ENCODE measurements at places on chromosomes 3 and 15.

DNA sequence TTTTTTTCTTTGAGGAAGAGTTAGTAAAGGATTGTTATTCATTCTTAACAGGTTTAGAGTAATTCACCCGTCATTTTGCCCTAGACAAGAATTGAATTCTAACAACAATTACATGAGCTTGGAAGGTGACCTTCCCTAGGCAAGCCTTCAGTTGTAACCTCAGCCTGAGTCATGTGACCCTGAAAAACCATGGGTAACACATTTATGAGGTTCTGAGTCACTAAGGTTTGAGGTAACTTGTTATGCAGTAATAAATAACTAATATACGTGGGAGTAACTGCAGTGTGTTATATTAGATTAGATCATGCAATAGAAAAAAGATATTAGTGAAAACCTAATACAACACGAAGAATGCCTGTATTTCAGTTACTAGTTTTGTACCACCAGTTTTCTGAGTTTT, 237.6 kb upstream of the NDN start:
- DNase-seq = no peak

DNA sequence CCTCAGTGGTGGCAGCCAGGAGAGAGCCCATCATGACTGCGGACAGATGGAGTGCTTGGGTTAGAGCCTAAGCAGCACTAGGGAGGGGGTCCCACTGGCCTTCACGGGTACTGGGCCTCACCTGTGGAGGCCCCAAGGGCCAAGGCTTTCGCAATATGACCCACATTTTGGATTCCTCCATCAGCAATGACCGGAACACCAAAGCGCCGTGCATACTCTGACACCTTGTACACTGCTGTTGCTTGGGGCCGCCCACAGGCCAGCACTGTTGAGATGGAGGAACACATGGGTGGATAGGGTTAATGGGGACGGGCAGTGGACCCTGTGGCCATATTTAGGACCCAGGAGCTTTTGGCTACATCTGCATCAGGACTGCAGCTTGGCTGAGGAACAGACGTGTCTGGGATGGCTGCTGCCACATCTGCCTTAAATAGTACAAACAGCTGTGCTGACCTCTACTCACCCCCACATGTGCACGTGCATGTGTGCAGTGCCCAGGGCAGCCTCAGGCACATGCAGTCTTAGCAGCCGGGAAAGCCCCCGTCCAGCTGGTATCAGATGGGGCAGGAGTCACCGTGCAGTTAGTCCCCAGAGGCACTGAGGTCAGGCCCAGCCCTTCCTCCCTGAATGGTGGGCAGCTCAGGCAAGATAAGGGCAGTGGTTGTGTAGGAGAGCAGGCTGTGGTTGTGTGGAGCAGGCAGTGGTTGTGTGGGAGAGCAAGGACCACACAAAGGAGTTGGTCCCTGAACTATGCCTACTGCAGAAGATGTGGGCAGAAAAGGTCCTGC, 3.3 kb downstream of the NDUFAF3 start:
- DNase-seq = no peak

GRCh38 chr3:14371573-14372474, 30.6 kb upstream of the SLC6A6 start:
- DNase-seq = no peak

DNA sequence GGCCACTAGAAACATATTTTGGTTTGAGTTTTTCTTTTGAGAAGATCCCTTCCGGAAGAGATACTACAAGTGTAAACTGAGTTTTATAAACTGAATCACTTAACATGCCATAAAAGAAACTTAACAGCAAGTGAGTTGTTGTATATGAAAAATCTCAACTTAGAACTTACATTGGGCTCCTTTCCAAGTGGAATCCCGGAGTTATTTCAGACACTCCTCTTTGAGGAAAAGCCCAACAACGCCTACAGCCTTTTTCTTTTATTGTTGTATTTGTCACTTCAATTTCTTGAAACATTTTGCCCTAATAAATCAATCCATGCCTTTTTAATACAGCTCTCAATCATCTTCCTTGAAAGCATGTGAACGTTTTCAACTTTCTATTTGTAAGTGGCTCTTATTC, 137.3 kb downstream of the FEZF2 start:
- DNase-seq = no peak

DNA sequence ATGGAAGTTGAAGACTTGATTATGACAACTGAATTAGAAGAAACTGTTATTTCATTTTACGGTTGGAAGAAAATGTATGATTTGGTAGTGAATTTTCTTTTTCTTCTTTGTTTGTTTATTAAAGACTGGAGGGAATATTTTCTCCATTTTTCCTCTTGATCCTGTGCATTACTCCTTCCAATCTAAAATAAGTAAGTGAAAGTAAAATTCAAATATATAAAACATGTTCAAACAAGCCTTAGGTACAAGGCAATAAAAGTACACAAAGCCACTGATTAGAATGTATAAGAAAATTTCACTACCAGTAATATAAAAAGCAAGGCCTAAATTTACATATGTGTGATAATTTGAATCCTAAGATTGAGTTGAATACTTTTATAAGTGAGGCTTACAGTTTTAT, 181.2 kb upstream of the MME start:
- no peak for DNase-seq

DNA sequence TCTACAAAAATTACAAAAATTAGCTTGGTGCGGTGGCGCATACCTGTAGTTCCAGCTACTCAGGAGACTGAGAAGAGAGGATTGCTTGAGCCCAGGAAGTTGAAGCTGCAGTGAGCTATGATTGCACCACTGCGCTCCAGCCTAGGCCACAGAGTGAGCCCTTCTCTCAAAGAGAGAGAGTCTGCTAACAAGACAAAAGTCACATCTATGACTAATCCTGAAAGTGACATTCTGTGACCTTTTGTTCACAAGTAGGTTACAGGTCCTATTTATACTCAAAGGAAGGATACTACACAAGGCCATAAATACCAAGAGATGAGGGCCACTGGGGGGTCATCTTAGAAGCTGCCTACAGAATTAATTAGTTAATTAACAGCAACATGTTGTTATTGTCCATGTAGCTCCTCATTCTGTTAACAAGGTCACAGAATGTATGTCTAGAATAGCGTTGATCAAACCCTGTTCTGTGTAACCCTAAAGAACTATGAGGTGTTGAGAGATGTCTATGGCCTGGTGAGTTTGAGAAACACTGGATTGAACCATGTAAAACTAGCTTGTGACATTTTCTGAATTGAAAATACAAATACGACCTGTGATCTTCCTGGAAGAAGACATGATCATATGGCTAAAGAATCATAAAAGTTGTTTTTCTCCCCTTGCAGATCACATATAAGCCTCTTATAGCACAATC, 97.0 kb downstream of the SAMMSON start:
- DNase-seq = no peak

DNA sequence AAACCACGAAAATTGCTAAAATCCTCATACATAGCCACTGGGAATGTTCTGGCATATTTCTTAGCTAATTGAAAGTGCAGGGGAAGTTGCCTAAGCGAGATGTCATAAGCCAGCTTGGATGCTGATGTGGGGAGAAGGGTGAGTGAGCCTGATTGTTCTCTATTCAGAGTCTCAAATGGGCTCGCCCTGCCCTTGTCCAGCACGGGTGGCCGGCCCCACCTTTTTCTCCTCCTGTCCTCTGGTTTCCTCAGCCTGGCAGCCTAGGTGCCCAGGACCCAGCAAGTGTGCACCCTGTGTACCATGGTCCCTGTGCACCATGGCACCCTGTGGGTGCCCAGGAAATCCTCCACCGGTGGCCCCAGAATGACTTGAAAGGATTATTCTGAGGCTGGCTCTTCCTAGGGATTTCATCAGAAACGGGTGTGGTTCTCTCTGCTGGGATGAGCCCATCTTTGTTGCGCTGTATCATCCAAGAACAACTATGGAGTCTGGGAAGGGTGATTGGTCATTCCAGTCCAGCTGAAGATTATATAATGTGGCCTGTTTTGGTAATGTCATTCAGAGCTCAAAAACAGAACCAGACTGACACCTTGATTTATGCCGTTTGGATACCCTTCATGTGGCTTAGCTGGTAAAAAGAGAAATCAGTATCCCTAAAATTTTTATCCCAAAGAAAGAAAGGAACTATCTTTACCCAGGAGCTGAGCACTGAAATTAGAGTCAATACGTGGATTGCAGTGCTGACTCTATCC, 150.8 kb upstream of the BHLHE40 start:
- no peak for DNase-seq

DNA sequence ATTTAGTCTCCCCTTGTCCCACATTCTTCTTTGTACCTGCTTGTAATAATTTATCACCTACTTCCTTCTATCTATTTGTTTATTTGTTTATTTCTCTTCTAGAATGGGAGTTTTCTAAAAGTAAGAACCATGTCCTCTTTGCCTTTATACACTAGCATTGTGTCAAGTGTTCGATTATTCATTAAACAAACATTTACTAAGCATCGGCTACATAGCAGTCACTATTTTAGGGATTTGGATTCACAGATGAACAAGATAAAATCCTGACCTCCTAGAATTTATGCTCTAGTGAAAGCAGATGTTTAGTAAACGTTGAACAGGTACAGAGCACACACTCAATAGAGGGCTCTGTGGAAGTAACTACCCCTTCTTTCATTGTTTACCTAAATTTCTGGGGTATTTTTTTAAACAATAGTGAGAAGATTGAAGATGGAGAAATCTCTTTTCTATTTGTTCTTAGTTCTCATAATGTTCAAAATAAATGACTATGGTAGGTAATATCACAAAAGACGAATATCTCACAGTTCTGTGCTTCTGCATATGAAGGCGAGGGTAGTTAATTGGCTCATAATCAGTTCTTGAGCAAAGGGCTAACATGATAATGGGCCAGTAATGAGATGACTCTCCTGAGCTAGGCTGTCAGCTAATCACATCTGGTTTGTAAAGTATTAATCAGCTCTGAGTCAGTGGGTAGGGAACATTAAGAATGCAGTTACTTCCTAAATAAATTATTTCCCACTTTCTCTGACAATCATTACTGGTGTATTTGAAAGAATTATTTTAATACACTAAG, 111.9 kb downstream of the SLC9A9 start:
- DNase-seq = no peak

DNA sequence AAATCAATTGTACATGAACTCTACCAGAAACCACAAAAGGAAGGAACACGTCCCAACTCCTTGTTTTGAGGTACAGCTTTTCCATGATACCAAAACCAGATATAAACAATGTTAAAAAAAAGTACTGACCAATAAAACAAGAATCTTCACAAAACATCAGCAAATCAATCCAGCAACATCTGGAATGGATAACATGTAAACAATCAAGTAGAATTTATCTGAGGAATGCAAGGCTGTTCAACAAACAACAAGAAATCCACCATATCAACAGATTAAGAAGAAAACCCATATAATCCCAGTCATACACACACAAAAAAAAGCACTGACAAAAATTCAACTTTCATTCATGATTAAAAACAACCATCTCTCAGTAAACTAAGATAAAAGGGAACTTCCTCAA, 26.7 kb downstream of the TJP1 start:
- no peak for DNase-seq

GRCh38 chr3:75272691-75273090, 391.4 kb upstream of the FRG2C start:
- DNase-seq = no peak

DNA sequence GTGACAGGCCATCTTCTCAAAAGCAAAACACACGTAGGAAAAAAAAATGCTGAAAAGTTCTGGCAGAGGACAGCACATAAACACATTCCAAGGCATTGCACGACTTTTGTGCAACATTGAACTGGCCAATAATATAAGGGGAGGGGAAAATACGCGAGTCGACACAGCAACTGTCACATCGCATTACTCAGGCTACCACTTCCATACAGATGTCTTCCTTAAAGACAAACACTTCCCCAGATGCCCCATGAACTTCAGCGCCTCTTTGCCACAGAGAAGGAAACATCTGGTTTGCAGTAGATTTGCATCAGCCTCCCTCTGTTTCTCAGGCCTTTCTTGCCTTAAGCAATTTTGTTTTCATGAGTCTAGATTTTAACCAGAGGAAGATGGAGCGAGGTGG, 144.4 kb upstream of the IGF1R start:
- no peak for DNase-seq

DNA sequence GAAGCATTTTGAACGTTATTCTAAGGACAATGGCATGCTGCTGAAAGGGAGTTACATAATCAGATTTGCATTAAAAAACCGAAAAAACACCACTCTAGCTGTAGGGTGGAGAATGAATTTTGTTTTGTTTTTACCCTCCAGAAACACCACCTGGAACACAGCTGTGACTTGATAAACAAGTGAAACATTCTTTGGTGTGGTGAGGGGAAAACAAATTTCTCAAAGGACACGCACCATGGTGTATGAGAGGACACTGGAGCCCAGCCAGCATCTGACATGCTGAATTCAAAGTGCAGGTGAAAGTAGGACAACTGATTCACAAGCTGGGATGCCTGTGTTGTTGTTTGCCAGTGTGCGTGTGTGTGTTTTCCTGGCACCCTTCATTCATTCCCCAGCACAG, 554.5 kb upstream of the TBL1XR1 start:
- DNase-seq = no peak

GRCh38 chr3:32975891-32976595, 24.6 kb downstream of the CCR4 start:
- no peak for DNase-seq

- DNase-seq = no peak
These were observed 566.3 kb downstream of the NR2F2 start for GRCh38 chr15:96896766-96897165.

- DNase-seq = no peak
These were observed 300.2 kb downstream of the OTOL1 start for GRCh38 chr3:161796780-161797179.

- no peak for DNase-seq
These were observed 210.8 kb upstream of the NR2F2 start for GRCh38 chr15:96119734-96120133.

- DNase-seq = no peak
These were observed 28.0 kb upstream of the ATP10A start for GRCh38 chr15:25891081-25891480.

DNA sequence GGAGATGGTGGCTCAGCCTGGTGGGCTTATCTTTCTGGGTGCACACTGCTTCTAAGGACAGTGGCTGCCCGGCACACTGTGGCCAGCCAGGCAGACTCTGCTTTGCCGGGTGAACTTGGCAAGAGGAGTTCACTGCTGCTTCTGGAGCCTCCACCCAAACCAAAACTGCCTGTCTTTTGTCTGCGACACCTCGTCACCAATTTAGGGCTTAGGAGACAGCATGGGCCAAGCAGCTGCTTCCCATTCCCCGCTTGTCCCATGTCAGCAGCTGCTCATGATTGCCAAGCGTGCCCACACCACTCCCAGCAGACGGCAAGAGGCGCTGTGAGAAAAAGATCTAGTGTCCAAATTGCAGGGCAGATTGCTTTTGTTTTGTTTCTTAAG, 57.3 kb downstream of the LSM3 start:
- no peak for DNase-seq

DNA sequence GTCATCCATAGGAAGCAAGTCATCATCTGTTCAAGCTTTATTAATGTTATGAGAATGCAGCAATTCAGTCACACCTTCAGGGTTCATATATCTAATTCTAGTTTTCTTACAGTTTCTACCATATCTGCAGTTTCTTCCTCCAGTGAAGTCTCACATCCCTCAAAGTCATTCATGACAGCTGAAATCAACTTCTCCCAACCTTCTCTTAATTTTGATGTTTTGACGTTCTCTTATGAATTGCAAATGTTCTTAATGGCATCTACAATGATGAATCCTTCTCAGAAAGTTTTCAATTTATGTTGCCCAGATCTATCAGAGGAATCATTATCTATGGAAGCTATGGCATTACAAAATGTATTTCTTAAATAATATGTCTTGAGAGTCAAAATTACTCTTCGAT, 210.4 kb upstream of the ZBTB20 start:
- DNase-seq = no peak

- DNase-seq = no peak
These were observed 37.0 kb downstream of the ATP8B4 start for GRCh38 chr15:50082066-50082465.

- no peak for DNase-seq
These were observed 34.3 kb downstream of the CCR3 start for GRCh38 chr3:46276497-46277099.

Data from iPS DF 19.7 (cell line).